Stimulated activated CD8-positive, alpha-beta memory T cell treated with anti-CD3 and anti-CD28 coated beads, Interleukin-15, amount 100 ng/mL, for 24 hours (primary cell): ENCODE measurements at places on chromosomes 11 and 22.

GRCh38 chr11:124623861-124624525 is 1.3 kb downstream of the TBRG1 start:
- DNase-seq = no peak

DNA sequence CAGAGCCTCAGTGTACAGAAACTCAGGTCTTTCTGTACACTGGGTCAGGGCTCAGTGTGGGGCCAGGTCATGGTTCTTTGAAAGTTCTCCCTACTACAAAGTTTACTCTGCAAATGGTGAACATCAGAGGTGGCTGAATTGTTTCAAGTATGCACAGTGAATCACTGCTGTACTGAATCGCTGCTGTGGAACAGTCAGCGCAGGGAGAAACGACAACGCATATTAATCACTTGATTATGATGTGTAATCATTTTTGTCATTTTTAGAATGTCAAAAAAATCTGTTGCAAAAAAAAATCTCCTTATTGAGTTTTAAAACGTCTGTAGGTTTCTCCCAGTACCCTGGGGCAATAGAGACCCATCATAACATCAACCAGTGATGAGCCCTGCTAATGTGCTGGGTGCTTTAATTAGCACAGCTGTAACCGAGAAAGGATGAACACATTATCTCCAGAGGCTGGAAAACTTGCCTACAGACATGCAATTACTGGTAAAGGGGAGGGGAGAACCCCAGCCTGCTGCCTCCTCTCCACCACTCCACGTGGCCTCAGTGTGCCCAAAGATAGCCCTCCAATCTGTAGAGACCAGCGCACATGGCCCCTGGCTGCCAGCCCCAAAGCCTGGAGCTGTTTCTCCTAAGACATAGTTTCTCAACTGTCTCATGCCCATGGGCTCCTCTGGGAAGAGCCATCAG is 12.8 kb downstream of the ARRB1 start:
- DNase-seq = no peak

DNA sequence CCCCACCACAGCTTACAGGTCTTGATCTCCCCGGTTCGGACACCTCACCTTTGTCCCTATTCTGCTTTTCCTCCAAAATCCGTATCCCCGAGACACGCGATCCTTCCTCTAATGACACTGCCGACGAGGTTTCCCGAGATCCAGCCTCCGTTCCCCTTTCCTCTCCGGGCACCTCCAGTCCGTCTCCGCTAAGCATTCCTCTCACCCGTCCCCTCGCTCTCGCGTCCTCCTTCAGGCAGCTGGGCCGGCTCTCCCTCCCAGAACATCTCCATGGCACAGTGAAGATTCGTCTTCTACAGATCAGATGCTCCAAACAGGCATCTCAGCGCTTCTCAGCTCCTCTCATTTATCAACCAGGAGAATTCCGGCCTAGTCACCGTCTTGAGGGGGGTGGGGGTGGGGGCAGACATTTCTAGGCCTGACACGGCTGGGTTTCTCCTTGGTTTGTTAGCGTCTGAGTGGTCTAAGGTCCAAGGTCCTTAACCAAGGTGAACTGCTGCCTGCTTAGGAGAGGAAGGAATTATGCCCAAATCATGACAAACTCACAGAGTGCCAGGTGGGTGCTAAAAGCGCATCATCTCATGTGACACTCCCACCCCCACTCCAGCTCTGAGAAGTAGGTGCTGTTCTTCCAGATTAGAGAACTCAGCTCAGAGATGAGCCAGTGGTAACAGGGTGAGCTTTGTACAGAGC is at the start of gene SPTBN2:
SPTBN2 (minus strand) TSS at position 524 of the 693 bp plus-strand sequence. CDS start 7,976 bp downstream, outside the sequence.
- DNase-seq = no peak

DNA sequence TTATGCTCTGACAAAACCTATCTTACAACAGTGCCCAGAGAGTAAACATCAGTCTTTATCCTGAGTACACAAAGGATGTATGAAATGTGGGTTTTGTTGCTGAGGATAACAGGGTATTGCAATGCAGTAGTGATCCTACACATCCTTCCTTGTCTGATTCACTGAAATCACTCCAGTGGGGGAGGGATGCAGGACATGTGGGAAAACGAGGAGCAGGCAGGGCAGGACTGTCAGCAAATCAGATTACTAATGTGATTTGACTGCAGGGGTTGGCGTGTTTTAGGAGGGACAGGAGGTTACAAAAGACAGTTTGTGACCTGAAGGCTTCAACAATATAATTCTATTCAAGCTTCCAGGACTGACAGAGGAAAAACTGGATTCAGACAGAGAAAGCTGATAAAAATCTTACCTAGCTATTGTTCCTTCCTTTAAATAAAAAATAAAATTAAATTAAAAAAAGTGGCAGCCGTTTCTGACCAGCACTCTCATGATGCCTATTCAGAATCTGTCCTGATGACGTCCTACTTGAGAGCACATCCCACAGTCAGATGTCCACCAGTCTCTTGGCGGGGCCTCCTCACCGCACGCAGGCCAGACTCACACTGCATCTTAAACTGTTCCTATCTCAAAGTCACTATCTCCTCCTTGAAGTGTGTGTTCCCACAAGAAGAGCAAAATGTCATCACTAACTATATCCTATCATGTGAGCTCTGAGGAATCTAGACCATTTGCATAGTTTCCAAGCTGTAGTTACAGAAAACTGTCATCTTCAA is 50.6 kb upstream of the MN1 start:
- no peak for DNase-seq

GRCh38 chr11:64759131-64759721 is 548 bp downstream of the PYGM start:
- DNase-seq = no peak

DNA sequence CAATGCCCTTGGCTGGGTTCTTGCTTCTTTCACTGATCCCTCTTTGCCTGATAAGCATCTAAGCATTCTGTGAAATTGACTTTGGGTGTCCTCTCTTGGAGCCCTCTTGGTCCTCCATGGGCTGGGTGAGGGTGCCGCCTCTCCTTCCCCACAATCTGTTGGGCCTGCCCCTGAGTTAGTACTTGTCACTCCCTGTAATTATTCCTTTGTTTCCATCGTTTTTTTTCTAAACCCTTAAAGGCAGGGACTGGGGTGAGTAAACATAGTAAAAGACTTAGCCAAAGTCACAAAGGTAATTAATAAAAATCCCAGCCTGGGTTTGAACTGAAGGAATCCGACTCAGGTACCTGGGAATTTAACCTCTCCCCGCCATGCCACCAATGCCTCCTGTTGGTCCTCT is 188.1 kb downstream of the MYO18B start:
- DNase-seq = no peak

- no peak for DNase-seq
Measured at GRCh38 chr11:34395916-34396550, 38.2 kb upstream of the ABTB2 start.

DNA sequence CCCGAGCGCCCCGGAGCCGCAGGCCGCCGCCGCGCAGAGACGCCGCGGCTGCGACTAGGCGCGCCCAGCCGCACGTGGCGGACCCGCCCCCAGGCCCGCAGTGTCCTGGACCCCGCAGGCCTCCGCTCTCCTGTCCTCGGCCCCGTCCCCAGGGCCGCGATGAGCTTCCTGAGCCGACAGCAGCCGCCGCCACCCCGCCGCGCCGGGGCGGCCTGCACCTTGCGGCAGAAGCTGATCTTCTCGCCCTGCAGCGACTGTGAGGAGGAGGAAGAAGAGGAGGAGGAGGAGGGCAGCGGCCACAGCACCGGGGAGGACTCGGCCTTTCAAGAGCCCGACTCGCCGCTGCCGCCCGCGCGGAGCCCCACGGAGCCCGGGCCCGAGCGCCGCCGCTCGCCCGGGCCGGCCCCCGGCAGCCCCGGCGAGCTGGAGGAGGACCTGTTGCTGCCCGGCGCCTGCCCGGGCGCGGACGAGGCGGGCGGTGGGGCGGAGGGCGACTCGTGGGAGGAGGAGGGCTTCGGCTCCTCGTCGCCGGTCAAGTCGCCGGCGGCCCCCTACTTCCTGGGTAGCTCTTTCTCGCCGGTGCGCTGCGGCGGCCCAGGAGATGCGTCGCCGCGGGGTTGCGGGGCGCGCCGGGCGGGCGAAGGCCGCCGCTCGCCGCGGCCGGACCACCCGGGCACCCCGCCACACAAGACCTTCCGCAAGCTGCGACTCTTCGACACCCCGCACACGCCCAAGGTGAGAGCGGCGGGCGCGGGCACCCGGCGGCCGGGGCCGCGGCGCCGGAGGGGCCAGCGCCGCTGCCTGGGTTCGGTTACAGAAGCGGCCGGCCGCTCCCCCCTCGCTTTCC is 528 bp downstream of the WEE1 start:
- no peak for DNase-seq

DNA sequence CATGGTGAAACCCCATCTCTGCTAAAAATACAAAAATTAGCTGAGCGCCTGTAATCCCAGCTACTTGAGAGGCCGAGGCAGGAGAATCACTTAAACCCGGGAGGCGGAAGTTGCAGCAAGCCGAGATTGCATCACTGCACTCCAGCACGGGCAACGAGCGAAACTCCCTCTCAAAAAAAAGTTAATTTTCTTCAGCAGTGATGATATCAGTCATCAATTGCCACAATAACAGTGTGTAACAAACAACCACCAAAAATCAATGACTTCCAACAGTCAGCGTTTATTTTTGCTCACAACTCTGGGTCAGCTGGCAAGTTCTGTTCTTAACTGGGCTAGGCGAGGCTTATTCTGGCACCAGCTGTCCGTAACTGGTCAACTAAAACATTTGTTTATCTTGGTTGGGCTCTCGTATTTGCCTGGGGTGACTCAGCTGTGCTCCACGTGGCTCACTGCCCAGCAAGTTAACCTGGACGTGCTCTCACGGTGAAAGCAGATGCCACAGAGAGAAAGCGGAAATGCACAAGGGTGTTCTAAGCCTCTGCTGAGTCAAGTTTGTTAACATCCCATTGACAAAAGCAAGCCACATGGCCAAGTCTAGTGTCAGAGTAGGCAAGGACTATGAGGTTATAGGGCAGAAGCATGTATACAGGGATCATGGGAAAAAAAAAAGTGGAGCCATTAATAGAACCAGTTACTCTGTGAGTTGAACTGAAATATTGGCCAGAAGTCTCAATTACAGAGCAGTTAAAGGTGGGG is 52.1 kb downstream of the LHFPL7 start:
- DNase-seq = no peak

- DNase-seq = no peak
Measured at GRCh38 chr22:32584650-32585049, 110.0 kb downstream of the FBXO7 start.

DNA sequence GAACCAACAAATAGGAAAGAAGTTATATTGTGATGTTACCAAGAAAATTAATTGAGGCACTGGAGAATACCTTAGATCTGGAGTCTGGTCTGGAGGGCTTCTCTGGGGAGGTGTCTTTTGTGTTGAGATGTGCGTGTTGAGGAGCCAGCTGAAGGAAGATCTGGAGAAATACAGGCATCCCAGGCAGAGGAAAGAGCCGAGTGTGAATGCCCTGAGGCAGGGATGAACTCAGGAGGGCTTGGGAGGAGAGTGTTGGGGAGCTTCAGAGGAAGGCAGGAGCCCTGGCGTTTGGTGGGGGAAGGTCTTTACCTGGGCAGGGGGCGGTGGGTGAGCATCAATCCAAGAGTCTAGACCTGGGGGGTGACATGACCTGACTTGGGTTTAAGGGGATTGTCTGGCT is 13.1 kb downstream of the SYNGR1 start:
- DNase-seq = no peak

DNA sequence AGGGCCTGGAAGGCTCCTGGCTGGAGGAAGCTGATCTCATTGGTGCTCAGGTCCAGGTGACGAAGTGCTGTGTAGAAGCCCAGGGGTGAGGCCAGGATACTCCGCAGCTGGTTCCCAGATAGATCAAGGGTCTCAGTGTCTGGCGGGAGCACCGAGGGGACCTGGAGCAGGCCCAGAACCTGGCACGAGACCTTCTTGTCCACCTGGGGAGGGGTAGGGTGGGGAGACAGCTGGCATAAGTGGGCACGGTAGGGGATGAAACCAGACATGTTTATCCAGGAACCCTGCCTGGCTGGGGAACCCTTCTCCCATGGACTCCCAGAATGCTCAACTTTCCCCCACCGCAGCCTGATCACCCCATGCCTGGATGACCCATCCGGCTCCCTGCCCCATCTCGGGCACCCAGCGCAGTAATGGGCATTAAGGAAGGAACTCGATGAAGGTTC is 9.2 kb downstream of the LRRC32 start:
- DNase-seq = no peak

DNA sequence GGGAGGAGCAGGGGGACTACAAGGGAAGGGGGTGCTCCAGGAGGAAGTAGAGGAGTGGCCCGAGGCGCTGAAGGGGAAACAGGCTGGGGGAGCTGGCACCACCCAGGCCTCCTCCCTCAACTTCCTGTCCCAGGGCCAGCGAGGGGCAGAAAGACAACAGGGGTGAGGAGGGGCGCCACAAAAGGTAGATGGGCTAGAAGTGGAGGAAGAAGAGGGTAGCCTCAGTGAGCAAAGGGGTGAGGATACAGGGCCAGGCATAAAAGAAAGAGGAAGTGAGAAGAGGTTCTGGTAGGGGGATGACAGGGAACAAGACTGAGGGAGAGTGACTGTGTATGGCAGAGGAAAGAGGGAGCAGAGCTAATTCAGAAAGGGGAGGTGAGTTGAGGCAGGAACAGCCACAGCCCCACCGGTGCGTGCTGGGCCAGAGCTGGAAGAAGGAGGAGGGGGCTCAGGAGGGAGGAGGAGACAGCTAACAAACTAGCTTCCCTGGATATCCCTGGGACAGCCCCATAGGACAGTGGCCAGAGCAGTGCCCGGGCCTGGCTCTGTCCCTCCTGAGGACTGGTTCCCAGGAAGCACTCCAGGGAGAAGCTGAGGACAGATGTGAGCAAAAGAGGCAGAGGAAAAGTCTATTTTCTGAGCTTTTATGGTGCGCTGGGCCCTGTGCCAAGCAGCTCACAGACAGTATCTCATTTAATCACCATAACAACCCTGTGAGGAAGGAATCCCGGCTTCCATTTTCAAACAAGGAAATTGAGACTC is 8.5 kb downstream of the DCHS1 start:
- no peak for DNase-seq

- no peak for DNase-seq
Measured at GRCh38 chr11:132913886-132914285, 618.4 kb downstream of the OPCML start.

DNA sequence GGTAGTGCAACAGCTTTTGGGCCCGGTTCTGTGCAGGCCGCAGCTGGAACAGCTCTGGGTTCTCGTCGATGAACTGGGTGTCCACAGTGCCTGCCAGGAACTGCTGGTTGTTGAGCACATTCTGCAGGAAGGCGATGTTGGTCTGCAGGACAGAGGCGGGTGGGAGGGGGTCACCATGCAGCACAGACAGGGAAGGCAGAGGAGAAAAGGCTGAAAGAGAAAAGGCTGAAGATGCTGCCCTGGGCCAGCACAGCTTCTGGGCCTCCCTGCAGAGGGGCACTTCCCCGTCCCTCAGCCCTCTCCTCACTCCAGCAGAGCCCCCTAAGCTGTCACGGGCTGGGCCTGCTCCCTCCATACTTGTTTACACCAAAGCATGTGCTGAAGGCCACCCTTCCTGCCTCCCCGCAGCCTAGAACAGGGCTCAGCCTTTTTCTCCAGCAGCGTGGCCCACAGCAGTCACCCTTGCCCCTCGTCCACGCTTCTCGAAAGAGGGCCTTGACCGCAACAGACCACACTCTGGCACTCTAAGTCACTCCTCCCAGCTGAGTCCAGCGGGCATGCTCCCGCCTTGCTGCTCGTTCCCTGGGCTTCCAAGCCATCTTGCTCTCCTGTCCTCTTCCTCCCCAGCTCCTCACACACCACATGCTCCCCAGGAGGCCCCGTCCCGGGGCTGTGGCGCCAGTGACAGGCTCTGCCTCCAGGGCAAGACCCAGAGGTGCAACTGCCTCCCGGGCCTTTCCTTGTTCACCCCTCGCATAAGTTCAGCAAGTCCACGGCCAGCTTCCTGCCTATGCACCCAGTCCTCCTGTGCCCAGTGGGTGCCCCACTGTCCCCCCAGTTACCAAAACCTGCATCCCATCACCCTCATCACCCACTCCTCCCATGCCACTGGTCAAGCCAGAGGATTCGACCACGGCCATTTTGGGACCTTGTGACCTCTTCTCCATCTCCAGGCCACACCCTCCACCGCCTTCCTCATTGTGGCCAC is 3.3 kb upstream of the LRFN4 start:
- DNase-seq = no peak
